ENCODE measurements at places on chromosomes 13 and 19.

- no peak for DNase-seq
Observed at GRCh38 chr13:33125821-33126570, 109.8 kb downstream of the KL start.

GRCh38 chr19:55679343-55680257 is 4.6 kb downstream of the EPN1 start:
- DNase-seq: no peak

DNA sequence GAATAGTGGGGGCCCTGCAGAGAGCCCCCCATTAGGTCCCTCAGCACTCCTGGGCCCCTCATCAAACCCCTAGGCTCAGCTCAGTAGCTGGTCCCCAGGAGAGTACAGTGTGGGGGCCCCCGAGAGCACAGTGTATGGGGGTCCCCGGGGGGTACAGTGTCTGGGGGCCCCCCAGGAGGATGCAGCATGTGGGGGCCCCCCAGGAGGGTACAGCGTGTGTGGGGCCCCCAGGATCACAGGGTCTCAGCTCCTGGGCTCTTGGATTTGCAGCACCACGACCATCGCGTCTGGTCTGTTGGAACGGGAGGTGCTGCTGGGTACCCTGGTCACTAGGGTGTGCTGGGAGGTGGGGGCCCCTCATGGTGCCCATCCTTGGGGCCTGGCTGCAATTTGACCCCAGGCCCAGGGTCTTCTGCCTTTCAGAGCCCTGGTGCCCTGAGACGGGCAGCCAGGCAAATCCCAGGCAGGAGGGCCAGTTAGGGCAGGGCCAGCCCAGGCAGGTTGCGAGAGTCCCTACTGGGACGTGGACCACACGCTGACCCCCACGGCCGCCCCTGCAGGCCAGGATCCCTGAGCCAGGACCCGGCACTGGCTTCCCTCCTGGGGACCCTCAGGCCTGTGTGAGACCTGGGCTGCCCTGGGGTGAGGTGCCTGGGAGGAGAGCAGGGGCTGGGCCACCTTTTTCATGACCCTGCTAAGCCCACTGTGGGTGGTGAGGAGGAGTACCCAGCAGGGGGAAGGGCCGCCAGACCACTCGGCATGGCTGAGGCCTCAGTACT is 13.6 kb downstream of the CBARP start:
- no peak for DNase-seq

DNA sequence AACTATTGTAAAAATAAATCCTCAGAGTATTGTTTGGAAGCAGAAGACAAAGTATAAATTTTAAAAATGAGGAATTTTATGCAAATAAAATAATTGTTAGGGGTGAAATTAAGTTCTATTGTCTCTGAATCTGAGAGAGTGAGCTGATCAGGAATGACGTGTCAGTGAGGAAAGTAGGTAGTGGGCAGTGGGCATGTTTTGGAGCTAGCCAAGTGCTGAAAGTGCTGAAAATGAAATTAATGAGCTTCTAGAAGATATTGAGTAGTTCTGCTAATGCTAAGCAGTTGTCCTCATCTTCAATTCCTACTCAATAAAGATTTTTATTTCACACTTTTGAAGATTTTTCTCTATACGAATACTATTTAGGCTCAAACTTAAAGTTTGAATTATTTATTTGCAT is 1167.8 kb upstream of the PCDH20 start:
- DNase-seq: no peak
